ENCODE measurements at places on chromosomes 5 and 9.
A peak's percentile ranks its signal among the peaks of the same experiment; 100 is the strongest.

DNA sequence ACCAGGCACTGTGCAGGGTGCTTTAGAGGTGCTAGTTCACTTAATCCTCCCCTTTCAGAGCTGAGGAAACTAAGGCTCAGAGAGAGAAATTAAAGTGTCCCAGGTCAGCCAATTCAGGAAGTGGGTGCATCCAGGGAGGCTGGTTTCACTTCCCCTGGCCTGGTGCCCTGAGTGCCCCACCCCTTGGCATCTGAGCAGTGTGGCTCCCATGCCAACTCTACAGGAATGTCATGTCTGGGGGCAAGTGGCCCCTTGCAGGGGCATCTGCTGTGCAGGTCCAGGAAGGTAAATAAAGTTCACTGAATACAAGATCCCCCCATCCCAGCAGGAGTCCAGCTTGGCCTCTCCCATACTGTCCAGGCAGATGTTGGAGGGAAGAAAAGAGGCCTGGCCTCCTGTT is 4.4 kb upstream of the N4BP3 start:
- DNase-seq, result no peak

GRCh38 chr9:71663931-71664459 is 104.3 kb downstream of the CEMIP2 start:
- peak; percentile 88 for DNase-seq

GRCh38 chr5:68544091-68544647 is 328.6 kb downstream of the PIK3R1 start:
- no peak for DNase-seq

DNA sequence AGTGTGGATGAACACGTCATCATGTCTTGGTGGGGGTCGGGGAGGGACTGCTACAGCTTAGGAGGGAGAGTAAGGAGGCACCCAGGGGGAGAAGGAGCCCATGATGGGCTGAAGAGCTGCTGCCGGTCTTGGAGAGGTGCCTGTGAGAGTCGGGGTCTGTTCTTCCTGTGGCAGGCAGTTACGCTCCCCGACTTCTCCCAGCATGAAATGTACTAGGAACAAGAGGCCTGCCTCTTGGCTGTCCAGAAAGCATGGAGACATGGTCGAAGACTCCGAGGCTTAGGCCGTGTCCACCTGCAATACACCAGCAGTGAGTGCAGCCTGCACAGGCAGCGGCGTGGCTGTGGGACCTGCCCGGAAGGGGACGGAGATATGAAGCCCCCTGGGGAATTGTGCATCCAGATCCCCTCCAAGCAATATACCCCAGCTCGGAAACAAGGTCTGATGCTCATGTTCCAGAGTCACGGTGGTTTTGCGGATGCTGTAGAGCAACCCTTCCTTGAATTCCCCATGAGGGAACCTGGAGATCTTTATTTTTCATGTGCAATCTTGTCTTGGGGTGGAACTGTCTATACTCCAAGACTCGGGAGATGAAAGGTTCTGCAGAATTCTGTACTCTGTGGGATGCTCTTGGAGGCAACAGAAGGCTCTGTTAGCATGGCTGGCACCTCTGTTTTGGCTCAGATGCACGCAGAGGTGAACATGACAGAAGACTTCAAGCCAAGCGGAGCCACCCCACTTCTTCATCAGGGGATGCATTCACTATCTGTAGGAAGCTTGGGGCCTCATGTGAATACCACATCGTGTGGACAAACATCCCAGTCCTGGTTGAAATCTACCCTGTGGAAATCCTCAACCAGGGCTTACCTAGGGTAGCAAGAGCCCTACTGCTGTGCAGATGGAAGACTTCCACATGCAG is 374.9 kb upstream of the IRX4 start:
- no peak for DNase-seq

DNA sequence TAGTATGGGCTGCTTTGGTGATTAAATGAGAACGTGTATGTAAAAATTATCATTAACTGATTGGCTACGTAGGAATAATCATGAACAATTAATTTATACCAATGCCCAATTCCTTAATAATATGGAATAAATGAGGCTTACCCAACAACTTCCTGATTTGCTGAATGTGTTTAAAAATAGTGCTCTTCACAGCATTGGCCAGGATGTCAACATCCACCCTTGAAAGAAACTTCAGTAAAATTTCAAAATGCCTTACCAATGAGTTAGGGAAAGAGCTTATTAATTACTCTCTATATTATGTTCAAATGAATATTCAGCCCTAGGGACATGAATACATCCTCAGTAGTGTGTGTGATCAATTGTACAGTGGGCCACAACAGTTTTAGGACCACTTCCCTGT is 401.4 kb downstream of the PSAT1 start:
- no peak for DNase-seq

DNA sequence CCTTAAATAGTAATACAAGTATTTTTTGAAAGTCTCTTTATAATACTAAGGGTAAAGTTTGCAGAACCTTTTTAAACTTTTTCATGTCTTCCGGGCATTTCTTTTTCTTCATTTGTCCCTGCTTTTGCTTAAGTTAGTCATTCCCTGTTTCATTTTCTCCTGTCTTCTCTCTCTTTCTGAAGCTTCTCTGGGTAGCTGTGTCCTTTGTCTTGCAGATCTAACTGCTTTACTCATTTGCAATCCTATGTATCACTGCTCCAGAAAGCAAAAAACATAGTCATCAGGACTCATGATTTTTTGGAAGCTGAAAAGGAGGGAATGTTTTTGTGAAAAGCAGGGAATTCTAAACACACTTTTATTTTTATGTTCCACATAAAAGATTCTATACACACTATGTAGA is 301.7 kb downstream of the MRPS30 start:
- no peak for DNase-seq

- no peak for DNase-seq
These were observed 122.5 kb downstream of the INVS start for GRCh38 chr9:100221538-100221937.

GRCh38 chr5:88957013-88957412 is 74.0 kb upstream of the MEF2C start:
- DNase-seq, result peak; percentile 31

GRCh38 chr5:59660737-59661136 is 232.8 kb downstream of the PDE4D start:
- DNase-seq, result peak; percentile 68

- no peak for DNase-seq
These were observed 4.2 kb downstream of the GCNT1 start for GRCh38 chr9:76463211-76463610.

DNA sequence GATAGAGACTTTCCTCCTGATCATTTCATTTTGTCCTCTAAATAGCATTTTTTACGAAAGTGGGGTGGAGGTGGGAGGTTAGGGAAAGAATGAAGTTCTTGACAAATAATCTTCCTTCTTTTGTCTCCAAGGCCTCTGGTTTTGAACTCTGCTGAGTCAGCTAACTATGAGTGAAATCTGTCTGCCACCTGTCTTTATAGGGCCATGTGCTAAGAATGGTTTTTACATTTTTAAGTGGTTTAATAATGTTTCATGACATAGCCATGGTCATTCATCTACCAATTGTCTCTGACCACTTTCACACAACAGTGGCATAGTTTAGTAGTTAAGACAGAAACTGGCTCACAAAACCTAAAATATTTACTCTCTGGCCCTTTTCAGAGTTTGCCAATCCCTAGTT is 7.6 kb downstream of the MAN2A1 start:
- peak; percentile 83 for DNase-seq

DNA sequence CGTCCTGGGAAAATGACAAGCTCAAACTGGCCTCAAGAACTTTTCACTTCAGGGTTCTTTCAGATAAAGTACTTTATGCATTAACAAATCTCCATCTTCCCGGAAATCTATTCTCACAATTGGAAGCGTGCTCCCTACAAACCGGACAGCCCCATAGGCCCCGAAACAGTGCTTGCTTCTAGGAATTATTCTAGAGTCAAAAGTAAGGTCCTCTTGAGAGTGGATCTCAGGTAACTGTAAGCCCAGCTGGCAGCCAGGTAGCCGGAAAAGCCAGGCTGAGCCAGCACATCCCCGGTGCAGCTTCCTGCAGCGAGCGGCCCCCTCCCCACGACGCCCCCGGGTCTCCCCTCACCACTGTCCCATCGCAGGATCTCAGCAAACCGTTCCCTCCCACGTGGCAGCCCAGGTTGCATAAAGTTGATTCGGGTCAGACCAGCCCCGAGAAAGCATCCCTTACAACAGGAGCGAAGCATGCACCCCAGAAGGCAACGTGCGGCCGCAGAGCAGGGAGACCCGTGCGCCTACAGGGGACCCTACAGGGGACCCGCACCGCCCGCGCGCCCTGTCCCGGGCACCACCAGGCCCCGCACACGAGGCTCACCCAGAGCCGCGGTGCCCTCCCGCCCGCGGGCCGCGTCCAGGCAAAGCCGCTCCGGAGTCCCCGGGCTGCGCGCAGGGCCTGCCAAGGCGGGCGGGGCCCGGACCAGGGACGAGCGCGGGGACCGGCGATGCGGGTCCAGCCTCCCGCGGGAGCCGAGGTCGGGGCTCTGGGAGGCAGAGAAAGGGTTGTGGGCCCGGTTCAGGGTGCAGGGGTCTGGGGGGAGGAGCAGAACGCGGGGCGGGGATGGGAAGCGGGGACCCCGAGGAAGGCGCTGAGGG is 920 bp downstream of the LPCAT1 start:
- no peak for DNase-seq

- DNase-seq, result no peak
These were observed 155.9 kb upstream of the PHYKPL start for GRCh38 chr5:178388386-178389025.

DNA sequence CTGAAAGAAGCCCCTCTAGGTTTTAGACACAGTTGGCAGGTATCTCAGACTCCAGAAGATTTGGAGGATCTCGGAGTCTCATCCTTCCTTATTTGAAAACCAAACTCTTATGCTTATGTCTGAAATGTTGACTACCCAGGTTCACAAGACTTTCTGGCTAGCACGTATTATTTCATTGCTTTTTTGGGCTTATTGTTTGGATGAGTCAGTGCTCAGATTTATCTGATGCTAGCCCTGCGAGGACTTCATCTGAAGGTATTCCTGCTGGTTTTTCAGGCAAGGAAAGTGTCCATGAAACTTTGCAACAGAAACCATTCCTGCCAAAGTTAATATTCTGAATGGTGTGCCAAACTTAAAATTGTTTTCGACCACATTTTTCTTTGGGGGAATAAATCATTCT is 8.5 kb downstream of the OSTF1 start:
- DNase-seq, result no peak

GRCh38 chr5:1546556-1546955 is 22.8 kb upstream of the LPCAT1 start:
- DNase-seq, result no peak

GRCh38 chr9:777978-778377 is 63.5 kb upstream of the DMRT1 start:
- DNase-seq, result no peak

DNA sequence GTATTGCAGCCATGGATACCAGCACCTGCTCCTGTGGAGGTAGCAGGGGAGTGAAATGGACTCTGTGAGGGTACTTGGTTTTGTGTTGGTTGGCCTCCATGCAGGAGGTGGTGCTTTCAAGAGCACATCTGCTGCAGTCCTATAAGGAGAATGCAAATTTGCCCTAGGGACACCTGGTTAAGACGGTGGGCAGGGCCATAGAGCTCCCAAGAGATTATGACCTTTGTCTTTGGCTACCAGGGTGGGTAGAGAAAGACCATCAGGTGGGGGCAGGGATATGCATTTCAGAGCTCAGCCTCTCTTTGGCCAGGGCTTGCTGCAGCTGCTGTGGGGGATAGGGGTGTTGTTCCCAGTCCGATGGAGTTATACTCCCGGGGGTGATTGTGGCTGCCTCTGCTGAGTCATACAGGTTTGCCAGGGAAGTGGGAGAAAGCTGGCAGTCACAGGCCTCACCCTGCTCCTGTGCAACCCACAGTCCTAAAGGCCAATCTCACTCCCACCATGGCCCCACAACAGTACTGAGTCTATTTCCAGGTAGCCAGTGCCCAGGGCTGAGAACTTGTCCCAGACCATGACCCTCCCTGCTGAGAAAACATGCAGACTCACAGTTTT is 14.0 kb upstream of the PDLIM4 start:
- peak; percentile 65 for DNase-seq

- no peak for DNase-seq
These were observed 98.3 kb upstream of the PRRC1 start for GRCh38 chr5:127418974-127419682.

DNA sequence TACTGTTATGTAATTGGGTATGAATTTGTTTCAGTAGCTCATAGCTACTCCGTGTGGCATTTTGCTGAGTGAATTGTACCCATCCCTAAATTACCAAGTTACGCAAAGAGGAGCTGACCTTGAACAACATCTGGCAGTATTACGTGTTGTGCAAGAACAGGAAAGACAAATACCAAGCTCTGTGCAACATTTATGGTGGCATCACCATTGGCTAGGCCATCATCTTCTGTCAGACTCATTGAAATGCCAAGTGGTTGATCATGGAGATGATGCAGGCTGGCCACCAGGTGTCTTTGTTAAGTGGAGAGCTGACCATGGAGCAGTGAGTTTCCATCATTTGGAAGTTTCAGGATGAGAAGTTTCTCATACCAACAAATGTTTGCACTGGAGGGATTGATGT is 15.0 kb downstream of the ZSWIM6 start:
- no peak for DNase-seq

DNA sequence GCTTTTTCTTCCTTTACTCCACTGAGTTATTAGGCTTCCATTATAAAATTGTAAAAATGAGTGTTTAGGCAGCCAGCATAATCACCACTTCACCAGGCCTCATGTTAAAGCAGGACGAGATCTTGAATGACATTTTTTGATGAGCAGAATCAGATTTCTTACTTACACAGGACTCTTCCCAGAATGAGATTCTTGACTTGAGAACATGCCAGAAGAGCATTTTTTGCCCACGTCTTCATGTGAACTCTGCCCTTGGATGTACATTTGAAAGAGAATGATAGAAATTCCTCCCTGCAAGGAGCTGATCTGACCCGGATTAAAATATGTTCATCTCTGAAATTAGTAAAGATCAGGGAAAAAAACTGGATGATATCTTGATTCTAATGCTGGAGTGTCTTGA is 212.1 kb upstream of the ADRA1B start:
- no peak for DNase-seq

- DNase-seq, result peak; percentile 25
These were observed 744 bp upstream of the PPP2CA start for GRCh38 chr5:134226441-134227192.

GRCh38 chr5:111583758-111584203 is 71.4 kb upstream of the STARD4 start:
- no peak for DNase-seq

- DNase-seq, result peak; percentile 5
These were observed 94.7 kb downstream of the DIRAS2 start for GRCh38 chr9:90547896-90548295.

- peak; percentile 65 for DNase-seq
These were observed 476.0 kb upstream of the CD180 start for GRCh38 chr5:67672636-67673035.

DNA sequence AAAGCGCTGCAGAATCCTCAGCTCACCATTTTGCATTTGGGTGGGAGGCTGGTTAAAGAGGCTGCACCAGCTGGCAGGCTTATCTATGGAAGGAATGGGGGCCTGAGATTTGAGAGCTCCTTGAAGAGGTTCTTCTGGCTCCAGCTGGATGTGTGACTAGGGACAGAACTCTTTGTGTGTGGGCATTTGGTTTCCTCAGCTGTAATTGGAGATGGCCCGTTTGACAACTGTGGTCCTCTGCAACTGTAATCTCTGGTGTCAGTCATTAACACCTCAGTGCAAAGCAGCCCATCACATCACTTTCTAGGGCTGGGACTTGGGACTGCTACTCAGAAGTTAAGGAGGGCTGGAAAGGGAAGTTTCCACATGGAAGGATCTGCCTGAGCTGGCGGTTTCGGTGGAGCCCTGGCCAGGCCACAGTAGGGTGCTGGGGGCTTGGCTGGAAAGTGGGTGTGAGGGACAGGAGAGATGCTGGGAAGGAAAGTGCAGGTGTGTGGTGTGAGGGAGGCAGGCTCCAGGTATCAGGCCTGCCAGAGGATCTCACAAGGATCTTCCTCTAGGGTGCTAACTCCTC is 193.8 kb downstream of the GADD45G start:
- DNase-seq, result no peak

- peak; percentile 68 for DNase-seq
These were observed 2095.5 kb upstream of the C9orf72 start for GRCh38 chr9:29668732-29669131.
